ENCODE measurements at places on chromosomes 16 and 17. TPM values are rescaled to one million over a fixed set of nuclear protein-coding genes. Genes with fewer than 3 reads are reported as not detected.

LPCAT2 gene
- 15.8 TPM for total RNA-seq

CARD14 gene
- 0.47 TPM for total RNA-seq

KRTAP4-3 gene
- not detected for total RNA-seq

CDT1 gene
- total RNA-seq: 1.5 TPM

EIF5A gene
- total RNA-seq: 435 TPM

ABAT gene
- total RNA-seq: 2.7 TPM

WNT3 gene
- 0.32 TPM for total RNA-seq

TEX14 gene
- total RNA-seq: under 0.01 TPM

SCPEP1 gene
- total RNA-seq: 58.2 TPM

IL17C gene
- not detected for total RNA-seq

KRT12 gene
- total RNA-seq: not detected

TBC1D3G gene
- total RNA-seq: not detected

CLEC18B gene
- total RNA-seq: 0.47 TPM

CD300A gene
- total RNA-seq: not detected

ZNRF1 gene
- total RNA-seq: 14.9 TPM

EPN3 gene
- not detected for total RNA-seq

KRT28 gene
- not detected for total RNA-seq

RNF43 gene
- under 0.01 TPM for total RNA-seq

MPP3 gene
- total RNA-seq: 8.5 TPM

KRT222 gene
- not detected for total RNA-seq

SEZ6L2 gene
- 7.5 TPM for total RNA-seq

FBXW10 gene
- under 0.01 TPM for total RNA-seq
